Activated CD8-positive, alpha-beta memory T cell treated with anti-CD3 and anti-CD28 coated beads for 24 hours (primary cell): ENCODE measurements at places on chromosomes 2 and 18.

GRCh38 chr2:132521341-132521740 lies 104.7 kb downstream of the GPR39 start:
- no peak for DNase-seq

- no peak for DNase-seq
Measured at GRCh38 chr2:234620018-234620417, 123.1 kb upstream of the ARL4C start.

DNA sequence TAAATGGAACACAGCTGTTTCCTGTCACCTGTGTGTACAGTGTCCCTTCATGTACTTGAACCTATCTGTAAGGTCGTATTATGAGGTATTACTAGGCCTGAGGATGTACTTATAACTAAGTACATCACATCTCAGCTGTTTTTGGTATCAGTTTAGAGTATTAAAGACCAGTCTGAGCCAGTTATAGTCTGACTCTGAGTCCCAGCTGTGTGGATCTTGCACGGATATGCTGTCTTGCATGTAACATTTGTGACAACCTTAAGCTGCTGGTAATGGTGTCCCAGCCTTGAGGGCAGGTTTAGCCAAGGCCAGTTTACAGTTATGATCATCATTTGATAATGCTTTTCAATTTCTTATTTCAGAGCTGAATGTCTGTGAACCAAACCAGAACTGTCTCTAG lies 496.3 kb downstream of the SLC4A3 start:
- no peak for DNase-seq

- DNase-seq, result peak; percentile 52
Measured at GRCh38 chr2:112691881-112692281, 28.9 kb upstream of the NT5DC4 start.

DNA sequence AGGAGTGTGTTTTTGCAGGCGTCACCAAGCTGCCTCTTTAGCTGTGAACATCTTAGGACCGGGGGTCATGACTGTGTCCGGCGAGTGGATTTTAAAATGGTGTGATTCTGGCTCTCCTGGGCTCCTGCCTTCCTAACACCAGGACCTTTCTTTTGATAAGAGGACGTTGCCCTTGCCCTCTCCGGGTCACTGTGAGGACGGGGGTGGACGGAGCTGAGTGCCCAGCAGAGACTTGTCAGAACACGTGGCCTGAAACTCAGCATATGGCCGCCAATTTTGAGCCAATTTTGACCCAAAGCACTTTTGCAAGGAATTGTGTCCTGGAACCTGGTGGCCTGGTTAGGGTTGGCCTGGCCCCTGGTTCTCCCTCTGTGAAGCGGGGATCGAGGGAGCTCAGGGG lies 40.2 kb downstream of the RTP5 start:
- DNase-seq, result no peak

DNA sequence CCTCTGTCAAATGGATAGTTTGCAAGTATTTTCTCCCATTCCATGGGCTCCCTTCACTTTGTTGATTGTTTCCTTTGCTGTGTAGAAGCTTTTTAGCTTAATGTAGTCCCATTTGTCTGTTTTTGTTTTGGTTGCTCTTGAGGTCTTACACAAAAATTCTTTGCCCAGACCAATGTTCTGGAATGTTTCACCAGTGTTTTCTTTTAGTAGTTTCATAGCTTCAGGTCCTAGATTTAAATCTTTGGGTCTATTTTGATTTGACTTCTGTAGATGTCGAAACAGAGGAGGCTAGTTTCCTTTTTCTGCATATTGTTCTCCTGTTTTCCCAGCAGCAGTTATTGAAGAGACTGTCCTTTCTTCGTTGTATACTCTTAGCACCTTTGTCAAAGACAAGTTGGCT lies 351.6 kb downstream of the PTPRM start:
- no peak for DNase-seq

- DNase-seq, result no peak
Measured at GRCh38 chr2:200741468-200742202, 70.1 kb upstream of the BZW1 start.

DNA sequence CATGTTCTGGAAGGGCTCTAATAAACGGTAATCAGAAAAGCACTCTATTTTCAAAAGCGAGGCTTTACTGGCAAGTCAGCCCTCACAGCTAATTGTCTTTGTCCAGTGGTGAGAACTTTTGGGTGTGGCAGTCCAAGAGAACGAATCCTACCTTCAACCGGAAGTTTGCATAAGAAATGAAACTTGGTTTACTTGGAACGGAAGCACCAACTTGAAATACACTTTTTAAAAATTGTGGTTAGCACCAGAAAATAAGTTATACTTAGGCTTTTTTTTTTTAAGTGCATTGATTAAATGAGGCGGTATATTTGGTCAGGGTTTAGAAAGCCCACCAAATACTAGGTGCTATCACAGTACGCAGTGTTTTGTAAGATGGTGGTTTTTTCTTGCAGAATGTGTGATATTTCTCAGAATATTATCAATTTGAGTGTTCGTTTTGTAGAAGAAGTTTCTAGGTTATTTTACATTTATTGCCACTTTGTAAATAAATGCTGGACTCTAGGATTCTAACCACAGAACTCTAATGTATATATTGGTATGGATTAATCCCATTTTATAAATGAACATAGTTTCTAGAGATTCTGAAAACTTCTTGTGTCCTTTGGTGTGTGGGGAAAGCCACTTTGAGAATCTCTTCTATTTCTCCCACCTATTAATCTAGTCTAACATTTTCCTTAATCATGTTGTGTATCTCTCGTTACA lies 1.2 kb downstream of the MYL12A start:
- DNase-seq, result no peak

DNA sequence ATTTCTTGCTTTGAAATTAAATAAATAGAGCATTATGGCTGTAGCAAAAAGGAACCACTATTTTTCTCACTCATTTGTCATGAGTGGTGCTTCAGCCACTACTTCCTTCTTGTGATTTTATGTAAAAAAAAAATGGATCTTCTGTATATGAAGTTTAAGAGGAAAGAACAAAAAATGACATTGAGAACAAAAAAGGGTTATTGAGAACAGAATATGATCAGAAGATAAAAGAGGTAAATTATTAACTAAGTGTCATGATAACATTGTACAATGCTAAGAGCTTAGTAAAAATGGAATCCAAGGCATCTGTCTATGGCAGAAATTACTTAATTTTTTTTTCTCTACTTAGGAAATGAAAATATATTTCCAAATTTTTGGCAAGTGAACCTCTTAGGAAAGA lies 103.5 kb downstream of the PKP4 start:
- no peak for DNase-seq

DNA sequence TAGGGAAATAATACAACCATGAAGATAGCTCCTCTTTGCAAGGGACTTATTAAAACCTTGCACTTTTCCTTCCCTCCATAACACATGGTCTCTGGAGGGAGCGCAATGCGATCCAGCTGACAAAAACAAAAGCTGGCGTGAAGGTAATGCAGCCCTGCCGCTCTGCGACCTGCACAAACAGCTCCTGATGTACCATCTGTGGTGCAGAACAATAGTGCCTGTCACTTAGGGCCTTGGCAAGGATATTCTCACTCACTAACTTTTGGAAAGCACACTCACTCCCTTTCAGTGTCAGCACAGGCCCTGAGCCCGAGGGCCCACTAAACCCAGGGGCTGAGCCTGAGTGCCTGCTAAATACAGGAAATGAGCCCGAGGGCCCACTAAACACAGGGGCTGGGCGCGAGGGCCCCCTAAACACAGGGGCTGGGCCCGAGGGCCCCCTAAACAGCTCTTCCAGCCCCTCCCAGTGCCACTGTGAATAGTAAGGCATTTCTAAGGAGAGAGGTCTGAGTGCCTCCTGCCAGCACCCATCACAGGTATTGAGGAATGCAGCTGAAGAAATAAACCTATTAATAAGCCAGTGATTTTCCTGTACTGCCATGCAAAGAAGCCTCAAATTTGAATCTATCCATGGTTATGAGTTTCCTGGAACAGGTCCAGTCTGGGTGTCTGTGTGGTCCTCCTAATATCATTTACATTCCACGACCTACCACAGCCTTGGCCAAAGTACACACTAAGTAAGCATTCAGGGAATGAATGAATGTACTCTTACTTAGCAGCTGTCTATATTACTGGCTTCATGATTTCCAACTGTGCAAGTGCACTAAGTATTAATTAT lies 9.3 kb downstream of the L3MBTL4 start:
- DNase-seq, result no peak

GRCh38 chr2:223972656-223973102 lies 15.4 kb downstream of the MRPL44 start:
- DNase-seq, result no peak

DNA sequence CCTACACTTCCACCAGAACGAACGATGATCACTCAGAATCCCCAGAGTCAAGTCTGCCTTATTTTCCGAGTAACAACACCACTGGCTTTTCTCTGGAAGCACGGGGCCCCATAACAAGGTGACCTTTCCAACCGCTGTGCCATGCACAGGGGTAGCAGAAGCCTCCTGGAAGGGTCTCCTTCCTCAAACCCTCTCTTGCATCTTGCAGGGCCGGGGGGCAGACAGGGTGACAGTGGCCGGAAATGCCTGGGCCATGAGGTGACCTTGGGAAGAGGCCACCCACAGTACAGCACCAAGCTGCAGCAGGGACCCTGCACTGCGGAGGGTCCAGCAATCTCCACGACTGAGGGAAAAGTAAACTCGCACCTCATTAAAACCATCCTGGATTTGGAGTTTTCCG lies 108.5 kb downstream of the PXDN start:
- no peak for DNase-seq

DNA sequence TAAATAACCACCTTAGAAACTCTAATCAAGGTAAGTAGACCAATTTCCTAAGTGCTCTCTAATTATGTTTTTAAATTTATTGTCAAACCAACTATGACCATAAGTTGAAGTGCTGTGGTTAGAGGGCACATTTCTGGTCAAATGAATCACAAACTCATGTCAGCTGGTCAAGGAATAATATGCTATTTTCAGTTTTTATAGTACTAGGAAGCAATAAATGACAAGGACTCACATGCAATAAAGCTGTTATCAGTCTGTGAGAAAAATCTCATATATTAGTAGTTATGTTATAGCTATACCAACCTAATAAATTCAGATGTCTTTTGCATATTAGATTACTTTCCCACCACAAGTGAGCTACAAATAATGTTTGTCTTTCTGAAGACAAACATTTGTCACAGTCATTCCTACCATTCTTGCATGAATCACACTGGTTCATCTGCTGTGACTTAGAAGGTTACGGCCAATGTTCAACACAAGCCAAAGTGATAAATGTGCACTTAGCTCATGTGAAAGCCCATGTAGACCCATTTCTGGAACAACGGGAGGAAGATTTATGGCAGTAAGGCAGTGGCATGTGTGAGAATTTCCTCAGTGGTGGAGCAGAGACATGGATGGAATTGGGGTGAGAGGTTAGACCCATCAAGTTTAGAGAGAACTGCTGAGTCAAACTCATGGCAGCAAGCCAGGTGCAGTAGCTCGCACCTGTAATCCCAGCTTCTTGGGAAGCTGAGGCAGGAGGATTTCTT lies 27.4 kb upstream of the CCNYL1 start:
- DNase-seq, result no peak

DNA sequence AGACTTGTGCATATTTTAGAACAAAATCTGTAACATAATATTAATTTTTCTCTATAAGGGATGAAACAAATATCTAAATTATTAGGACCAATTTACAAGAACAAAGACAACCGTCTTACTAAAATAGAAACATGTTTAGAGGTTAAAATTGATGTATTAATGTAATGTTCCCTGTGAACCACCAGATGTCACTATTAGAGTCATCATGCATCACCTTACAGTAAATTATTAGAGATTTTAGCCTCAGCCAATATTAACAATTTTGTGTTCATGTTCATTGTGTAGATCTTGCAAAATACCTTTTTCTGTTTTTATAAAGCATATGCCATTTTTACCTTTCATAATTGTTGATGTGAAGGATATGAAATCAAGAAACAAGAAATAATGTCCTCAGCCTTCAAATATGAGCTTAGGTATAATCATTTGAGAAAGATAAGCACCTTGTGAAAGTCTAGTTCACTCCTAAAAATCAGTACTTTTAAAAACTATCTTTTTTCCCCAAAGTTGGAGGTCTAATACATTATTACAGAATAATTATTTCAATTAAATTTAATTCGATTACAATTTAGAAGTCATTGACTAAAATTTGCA lies 344.3 kb upstream of the KCNH7 start:
- no peak for DNase-seq

DNA sequence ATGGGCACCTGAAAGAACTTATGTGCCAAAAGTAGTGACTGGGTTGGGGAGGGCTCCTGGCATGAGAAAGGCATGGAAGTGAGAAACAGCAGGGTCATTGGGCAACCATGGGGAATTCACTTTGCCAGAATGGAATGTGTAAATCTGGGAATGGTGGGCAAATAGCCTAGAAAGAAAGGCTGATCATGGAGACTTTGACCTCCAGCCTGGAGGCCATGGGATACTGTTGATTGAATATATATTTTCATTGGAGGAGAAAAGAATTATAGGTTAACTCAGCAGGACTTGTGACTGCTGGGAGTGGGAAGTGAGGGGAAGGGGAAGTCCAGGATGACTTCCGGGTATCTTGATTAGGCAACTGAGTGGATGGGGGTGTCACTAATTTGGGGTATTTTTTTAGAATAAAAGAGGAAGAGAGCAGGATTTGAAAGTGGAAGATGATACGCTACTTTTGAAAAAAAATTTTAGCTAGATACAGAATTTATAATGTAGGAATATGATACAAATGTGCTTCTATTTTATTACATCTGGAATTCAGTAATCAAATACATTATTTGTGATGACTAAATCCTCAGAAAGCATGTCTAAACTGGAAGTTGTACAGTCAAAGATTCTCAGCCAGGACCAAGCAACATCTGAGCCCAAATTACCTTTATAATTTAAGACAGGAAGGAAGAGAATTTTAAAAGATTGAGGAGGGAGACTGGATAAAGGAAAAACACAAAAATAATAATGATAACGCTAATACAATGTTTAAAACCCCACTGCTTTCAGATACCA lies 116.2 kb downstream of the GATA6 start:
- no peak for DNase-seq

DNA sequence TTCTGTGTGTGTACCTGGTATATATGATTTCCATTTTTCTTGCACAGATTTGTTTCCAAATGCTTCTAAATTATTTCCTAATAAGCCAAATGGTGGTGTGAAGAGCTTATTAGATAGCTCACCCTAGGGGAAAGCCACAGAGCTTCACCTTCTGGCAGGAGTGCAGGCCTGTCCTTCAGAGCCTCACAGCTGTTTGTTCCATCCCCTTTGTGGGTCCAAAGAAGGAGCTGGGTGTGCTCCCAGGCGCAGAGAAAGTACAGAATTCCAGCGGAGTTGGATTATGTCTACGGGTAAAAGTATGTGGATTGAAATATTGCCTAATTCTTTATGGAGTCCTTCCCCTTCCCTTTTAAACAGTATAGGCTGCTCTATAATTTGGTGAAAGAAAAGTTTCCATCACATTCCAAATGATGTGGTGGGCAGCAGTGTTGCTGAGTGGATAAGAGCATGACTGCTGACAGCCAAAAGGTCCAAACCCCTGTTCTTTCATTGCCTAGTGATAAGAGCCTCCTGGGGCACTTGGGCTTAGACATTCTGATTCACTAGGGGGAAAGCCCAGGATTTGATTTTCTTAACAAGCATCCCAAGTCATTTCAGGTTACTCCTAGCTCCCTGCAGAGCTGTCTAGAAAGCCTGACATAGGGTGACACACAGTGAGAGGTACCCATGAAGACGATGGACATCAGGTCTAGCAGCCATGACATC lies 86.6 kb downstream of the WDSUB1 start:
- no peak for DNase-seq

- DNase-seq, result no peak
Measured at GRCh38 chr2:141554810-141555209, 576.0 kb downstream of the LRP1B start.
